Left renal pelvis (tissue), 4 donors: ENCODE measurements at places on chromosomes 2 and 18. TPM values are rescaled to one million over a fixed set of nuclear protein-coding genes. Genes with fewer than 3 reads are reported as not detected.

The CDH20 gene
- polyA plus RNA-seq = 1.6 TPM

The TRIB2 gene
- polyA plus RNA-seq = 221 TPM

The CRYGD gene
- polyA plus RNA-seq = not detected

The PAIP2B gene
- 6.5 TPM for polyA plus RNA-seq

The SLC11A1 gene
- 1.5 TPM for polyA plus RNA-seq

- DNase-seq = no peak
Observed at GRCh38 chr2:128202791-128203190, 111.8 kb downstream of the UGGT1 start.

DNA sequence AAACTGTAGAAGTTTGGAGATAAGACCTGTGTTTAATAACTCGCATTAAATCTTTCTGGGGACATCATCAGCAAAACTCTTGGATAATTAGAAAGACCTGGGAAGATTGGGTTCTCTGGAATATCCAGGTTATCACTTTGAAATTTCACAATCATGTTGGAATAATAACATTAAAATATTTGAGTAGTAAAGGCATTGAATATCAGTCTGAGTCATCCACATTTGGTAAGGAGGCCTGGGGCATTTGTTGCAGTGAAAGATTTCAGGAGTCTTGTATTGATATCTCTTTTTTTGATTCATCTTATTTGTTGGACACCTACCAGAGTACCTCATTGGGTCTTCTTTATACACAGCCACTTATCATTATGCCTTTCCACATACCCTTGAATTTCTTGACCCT, 95.9 kb downstream of the EPB41L5 start:
- no peak for DNase-seq

DNA sequence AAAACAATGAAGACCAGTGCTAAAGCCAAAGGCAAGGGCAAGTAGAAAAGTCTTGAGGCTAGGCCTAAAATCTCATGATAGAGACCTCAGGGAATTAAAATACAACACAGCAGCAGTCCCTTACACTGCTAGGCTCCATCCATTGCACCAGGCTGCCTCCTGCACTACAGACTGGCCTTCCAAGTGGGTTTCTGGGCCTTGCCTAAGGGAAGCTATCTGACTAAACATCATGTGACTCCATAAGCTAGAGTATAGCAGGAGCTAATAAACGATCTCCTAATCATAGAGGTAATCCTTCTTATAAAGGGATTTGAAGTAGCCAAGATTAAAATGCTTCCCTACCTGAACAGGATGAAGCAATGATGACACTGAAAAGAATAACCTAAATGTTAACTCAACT, 77.6 kb upstream of the NFU1 start:
- no peak for DNase-seq

DNA sequence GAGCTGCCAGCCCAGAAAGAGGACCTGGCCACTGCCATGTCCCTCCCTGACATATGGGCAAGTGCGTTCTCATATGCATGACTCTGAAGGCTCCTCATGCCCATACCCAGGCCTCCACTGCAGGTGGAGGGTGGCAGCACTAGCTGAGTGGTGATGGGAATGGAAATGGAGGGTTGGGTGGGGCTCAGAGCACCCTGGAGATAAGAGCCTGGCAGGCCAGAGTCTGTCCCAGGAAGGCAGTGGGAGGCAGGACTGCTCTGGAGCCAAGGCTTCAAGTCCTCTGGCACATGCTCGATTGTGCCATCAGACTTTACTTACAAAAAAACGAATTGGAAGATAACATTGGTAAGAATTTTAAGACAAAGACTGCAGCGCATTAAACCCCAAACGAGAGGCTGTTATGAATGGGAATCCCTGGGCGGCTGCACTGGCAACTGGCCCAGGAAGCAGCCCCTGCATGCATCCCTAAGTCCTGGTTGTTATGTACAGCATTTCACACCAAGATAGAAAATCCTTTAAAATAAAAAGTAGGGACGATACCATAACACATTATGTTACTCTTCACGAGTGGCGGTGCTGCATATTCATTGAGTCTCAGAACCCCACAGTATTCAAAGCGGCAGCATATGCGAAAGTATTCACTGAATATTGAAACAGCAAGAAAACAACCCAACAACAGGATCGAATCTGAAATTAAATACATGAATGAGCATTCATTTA, 81.7 kb upstream of the FAM98A start:
- DNase-seq = no peak

- no peak for DNase-seq
Observed at GRCh38 chr2:200302940-200303727, 3.4 kb upstream of the SPATS2L start.

DNA sequence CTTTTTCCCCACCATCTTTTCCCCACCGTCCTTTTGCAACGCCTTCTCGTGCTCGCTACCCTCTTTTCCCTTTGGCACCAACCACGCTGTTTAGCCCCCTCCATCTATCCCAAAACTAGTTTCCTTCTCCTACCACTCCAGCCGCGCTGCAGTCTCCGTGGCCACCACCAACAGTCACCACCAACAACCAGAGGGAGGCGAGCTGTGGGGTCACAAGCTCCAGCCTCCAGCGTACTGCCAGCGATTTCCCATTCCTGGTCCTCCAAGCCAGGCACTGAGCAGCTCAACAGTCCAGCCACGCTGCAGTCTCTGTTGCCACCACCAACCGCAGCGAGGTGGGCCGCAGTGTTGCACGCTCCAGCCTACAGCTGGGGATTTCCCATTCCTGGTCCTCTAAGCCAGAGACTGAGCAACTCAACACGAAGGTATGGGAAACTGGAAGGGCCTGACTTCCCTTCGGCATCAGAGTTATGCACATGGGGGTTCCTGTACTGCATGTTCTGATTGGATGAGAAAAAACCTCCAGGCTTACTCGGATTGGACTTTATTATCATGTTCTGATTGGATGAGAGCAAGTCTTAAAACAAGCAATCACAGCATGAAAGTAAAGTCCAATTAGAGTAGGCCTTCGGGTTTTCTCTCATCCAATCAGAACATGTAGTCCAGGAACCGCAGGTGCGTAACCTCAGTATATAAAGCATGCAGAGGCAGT, 42.3 kb upstream of the IMP4 start:
- DNase-seq = no peak

DNA sequence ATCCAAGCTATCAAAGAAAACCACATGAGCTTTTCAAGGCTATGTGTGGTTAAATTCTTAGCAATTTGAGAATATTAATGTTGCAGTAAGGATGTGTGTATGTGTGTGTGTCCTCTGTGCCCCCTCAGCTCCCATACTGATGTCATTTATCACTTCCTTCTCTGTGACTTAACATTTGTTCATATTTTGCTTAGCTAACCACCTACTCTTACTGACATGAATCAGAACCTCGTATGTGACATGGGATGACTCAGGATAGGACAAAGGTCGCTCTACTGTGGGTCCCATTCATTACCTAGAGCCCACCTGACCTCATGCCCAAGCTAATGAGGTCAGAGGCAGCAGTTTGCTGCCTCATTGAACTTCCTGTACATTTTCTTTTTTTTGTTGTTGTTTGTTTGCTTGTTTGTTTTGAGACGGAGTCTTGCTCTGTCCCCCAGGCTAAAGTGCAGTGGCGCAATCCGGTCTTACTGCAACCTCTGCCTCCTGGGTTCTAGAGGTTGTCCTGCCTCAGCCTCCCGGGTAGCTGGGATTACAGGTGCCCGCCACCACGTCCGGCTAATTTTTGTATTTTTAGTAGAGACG, 36.3 kb downstream of the MOGAT1 start:
- no peak for DNase-seq

DNA sequence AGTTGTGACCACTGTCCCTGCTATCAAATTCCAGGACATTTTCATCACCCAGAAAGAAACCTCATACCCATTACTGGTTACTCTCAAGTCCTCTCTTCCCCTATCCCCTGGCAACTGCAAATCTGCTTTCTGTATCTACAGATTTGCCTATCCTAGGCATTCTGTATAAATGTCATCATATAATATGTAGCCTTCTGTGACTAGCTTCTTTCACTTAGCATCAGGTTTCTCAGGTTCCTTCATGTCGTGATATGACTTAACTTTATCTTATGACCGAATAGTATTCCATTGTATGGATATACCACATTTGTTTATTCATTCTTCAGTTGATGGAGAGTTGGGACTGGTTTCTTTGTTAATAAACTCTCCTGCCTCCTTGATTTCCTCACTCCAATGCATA, 60.5 kb downstream of the PMAIP1 start:
- no peak for DNase-seq

- no peak for DNase-seq
Observed at GRCh38 chr2:74863802-74864248, 29.9 kb downstream of the HK2 start.

DNA sequence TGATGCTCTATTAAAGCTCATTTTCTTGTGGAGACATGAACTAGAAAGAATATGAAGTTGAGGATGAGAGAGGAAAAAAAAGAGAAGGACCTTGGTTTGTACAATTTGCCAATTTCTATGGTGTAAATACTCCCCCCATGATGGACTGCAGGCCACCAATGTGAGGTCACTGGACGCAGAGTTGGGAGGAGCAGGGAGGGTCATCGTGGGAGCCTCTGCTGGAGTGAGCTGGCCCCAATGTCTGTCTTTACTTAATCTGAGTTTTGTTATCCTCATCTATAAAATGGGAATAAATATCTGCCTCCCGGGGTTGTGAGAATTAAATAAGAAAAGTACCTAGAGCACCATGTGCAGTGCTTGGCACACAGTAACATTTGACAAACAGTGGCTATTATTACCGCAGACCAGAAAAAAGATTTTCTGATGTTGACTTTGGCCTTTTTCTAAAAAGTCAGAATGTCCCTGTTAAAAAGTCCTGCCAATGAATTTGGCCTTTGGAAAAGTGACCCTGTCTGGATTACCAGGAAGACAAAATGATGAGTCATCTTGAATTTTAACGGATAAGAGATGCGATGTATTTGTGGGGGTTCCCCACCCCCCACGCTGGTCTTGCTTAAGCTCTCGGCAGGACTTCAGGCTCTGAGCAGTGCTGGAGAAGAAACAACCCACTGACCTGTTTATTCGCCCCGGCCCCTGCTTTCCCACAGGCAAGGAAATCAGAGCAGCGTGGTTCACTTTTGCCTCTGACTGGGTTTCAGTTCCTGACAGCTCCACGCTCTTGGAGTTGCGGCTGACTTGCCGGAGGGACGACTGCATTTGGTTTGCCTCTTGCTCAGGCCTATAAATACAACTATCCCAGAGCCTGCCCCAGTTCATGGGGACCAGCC, 50.3 kb upstream of the FOSL2 start:
- DNase-seq = no peak

DNA sequence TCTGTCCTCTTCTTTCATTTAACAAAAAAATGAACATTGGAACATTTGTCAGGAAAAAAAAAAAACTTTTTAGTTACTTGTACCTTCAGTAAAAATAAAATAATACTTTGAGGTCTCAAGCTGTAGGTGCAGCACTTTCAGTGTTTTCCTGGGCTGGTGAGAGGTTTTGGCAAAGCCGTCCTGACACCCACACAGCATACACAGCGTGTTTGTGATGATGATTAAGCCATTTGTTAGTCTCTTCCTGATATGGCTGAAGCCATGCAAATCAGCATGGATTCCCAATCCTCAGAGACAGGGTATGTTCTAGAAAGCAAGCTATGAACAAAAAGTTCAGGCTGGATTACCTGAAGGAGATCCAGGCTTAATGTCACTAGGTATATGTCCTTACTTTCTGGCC, 236.8 kb downstream of the ZNF516 start:
- DNase-seq = no peak

DNA sequence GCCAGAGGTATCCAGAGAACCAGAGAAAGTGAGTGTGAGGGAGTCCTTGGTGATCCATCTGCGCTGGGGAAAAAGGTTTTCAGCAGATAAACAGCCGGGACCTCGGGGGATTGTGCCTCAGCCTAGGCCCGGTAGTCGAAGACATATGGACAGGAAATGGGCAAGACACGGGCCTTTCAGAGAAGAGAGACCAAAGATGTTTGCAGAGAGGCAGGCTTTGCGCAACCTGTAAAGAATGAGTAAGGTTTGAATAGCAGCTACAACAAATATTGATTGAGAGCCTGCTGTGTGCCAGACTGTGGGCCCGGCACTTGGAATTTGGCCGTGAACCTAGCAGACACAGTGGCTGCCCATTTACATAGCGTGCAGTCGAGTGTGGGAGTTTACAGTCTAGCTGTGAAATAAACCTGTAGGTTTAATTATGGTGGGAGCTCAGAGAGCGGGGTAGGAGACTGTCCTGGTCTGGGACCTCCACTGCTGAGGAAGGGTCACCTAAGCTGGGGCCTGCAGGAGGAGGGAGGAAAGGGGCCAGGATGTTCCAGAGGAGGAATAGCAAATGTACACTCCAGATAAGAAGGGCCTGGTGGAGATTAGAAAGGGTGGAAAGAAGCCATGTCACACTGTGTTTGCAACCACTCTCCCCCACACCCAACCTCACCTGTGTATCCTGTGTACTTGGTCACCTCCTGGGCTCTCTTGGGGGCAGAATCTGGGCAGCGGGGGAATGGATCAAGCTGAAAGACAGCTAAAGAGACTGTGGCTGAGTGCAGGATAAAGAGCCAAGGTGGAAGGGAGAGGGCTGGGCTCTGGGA, 3.0 kb downstream of the SH2D6 start:
- no peak for DNase-seq

DNA sequence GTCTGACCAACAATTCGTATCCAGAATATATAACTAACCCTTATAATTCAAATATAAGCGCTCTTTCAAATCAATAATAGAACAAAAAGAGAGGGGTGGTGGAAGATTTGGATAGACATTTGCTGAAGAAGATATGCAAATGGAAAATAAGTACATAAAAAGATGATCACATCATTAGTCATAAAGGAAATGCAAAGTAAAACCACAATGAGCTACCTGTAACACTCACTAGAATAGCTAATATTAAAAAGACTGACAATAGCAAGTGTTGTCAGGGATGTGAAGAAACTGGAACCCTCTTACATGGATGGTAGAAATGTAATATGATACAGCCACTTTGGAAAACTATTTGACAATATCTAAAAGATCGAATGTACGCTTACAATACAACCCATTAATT, 84.9 kb upstream of the MRPS9 start:
- DNase-seq = no peak

DNA sequence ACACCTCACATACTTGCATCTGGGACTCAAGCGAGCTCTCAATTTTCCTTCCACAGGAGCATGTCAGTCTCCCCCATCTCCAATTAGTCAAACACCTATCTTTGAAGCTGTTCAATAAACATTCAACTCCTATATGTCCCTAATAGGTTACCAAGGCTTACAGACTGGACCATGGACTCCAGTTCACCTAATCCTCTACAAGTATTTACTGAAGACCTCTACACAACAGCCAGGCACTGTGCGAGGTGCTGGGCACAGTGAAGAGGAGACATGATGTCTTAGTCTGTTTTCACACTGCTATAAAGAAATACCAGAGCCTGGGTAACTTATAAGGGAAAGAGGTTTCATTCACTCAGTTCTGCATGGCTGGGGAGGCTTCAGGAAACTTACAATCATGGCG, 129.9 kb downstream of the MYO5B start:
- DNase-seq = no peak

- DNase-seq = no peak
Observed at GRCh38 chr18:10926621-10927161, 222.7 kb downstream of the PIEZO2 start.

DNA sequence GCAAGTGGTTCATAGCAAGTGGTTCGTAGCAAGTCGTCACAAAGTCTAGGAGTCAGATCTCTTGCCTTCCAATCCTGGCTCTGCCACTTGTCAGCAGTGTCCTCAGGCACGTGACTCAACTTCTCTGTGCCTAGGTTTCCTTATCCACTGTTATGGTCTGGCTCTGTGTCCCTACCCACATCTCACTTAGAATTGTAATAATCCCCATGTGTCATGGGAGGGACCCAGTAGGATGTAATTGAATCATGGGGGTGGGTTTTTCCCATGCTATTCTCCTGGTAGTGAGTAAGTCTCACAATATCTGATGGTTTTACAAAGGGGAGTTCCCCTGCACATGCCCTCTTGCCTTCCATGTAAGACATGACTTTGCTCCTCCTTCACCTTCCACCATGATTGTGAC, 51.8 kb upstream of the AP1S3 start:
- DNase-seq = no peak
